T-helper 9 cell (primary cell): ENCODE measurements at places on chromosomes 7 and 10.
A peak's percentile ranks its signal among the peaks of the same experiment; 100 is the strongest.

GRCh38 chr7:157807510-157807909 is 470.7 kb downstream of the DNAJB6 start:
- no peak for DNase-seq

- no peak for DNase-seq
Measured at GRCh38 chr10:87659571-87660483, at the start of gene PAPSS2. Gene PAPSS2, plus strand, starts transcription at chr10:87659878. Its CDS starts 104 bp downstream, at chr10:87659982.

DNA sequence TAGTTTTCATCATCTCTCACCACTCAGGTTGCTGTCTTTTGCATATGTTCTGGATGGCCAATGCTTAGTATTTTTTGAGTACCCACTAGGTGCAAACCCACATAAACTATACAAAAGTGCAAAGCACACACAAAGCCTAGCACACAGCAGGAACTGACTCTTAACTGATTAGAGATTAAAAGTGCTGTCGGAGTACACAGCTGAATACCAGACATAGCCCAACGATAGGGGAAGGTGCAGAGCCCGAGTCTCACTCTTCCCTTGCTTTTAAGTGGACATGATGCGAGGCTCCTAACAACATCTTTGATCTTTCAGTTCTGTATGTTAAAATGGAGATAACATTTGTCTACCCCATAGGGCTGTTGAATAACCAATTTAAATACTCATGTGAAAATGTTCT is 90.8 kb downstream of the DPY19L1 start:
- DNase-seq = no peak

DNA sequence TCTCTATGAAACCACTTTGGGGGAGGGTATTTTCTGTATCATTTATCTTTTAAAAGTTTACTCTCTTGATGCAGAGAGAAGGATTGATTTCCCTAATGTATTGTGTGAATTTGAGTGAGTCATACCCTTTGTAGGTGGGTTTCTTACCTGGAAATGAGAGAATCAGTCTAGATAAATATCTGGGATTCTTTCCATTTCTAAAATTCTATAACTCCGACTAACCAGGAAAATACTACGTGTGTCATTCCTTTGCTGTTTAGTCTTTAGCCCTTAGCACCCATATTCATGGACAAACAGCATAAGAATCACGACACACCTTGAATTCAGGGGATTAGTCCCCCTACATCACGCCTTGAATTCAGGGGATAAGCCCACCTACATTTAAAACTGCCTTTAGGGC is 139.1 kb downstream of the GATA3 start:
- DNase-seq = no peak

DNA sequence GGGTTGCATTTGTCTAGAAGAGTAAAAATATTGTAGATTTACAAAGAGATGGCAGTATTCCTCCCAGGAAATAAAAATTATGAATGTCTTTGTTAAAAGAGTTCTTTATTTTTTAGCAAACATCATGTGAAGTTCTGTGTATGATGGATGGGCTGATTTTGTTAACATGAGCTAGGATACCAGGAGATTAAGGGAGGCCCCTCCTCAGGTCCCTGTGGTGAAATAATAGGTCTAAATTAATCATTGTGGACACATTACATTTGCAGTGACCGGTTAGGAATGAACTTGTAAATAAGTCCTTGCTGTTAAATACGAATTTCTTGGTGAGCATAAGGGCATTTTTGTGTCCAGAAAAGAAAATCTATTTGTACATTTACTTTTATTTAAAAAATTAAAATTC is 339.4 kb upstream of the PHF14 start:
- DNase-seq = no peak

GRCh38 chr7:115352375-115352774 is 430.5 kb downstream of the MDFIC start:
- DNase-seq = no peak

- no peak for DNase-seq
Measured at GRCh38 chr7:16916738-16917137, 35.0 kb upstream of the AGR3 start.

DNA sequence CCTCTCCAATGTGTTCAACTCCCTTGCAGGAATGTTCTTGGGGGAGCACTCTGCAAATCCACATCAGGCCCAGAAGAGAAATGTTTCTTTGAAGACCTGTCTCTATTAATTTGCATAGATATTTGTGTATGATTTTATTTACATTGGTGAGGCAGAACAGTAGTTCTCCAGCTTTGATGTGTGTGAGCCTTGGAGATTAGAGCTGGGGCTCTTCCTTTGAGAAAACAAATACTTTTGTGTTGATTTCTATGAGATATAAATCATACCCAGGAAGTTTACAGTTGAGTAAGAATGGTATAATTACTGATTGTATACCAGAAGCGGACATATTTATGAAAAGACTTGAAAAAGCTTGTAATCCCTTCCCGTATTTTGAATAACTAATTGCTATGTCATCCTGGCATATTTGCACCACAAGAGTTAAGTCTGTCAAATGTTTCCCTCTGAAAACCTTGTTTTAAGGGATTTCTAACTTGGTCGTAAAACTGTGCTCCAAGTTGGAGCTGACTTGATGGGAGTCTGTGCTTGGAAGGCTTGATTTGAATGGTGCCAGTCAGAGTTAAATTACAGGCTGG is 468.5 kb downstream of the LRMDA start:
- no peak for DNase-seq

- DNase-seq = no peak
Measured at GRCh38 chr7:150401861-150402631, 22.9 kb downstream of the ZNF775 start.

DNA sequence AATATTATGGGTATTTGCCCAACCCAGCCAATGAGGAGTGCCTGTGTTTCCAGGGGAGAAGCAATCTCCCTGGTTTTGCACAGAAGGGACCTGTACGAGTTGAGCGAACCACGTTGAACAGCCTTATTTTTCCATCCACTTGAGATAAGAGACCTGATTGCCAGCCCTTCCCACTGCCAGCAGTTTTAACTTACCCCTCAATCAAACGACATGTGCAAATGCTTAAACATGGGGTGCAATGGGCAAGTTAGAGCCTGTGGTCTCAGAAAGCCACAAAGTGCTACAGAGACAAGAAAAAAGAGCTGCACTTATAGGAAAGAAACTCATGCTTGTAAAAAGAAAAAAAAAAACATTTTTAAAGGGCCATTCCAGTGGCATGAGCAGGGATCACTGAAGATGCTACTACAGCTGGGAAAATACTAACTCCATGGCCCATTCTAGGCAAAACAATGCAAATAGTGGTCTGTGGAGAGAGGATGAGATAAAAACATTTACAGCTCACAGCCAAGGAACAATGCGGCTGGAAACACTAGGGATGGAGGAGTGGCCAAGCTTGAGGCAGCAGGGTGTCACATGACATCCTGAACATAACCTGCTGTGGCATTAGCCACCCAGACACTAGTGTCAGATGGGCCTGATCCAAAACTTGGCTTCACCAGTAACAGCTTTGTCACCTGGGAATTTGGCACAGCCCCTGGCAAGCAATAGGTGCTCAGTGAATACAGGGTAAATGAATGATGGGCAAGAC is 162.8 kb downstream of the ELMO1 start:
- peak; percentile 7 for DNase-seq

DNA sequence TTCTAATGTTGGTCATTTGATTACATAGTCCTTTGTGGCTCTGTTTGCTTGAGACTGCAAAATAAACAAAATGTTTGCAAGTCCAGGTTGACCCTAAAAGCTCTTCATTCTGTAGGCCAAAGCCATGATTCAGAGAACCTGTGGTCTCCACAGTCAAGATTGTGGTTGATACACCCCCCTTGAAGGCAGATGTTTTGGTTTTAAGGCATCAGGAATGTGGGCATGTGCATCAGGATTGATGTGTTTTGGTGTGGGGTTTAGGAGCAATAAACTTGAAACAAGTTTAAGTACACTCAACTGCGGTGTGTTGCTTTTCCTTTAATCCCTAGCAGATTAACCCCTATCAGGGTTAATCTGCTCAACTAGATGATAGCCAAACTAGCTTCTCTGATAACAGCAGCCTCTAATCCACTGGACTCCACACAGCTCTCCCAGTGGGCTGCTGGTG is 379.1 kb upstream of the GALNT17 start:
- DNase-seq = no peak

GRCh38 chr10:24784061-24784460 is 60.4 kb upstream of the ARHGAP21 start:
- no peak for DNase-seq

DNA sequence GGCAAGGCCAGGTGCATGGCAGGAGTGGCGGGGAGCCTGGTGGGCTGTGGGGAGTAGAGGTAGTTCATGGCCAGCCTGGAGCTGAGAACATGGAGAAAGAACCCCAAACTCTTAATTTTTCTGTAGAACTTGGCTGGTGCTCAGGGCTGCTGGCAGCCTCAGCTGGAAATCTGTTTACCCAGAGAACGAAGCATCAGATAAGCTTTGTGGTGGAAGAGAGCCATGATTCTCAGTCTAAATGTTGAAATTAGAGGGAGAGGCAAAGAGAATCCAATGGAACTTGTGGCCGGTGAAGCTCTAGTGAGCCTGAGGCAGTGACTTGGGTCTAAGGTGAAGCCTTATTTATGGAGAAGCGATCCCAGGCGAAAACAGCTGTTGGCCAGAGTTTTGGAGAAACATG is 126.4 kb downstream of the CCDC3 start:
- no peak for DNase-seq

DNA sequence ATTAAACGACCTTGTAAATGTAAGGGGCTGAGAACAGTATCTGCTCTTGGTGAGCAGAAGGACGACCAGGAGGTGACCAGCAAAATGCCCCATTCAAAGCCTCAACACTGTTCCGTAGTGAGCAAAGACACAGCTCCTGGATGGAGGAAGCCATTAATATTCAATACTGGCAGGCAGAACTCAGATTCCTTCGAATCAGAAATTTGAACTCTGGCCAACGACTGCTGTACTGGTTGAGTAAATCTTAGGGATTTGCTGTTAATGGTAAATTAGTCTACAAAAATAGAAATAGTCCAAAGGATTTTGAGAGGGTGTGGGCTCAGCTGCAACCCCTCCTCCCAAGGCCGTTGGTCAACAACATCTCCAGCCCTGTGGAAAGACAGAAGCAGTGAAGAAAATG is 130.5 kb upstream of the PFKP start:
- DNase-seq = no peak

- DNase-seq = no peak
Measured at GRCh38 chr10:75648351-75648750, 216.9 kb downstream of the LRMDA start.

DNA sequence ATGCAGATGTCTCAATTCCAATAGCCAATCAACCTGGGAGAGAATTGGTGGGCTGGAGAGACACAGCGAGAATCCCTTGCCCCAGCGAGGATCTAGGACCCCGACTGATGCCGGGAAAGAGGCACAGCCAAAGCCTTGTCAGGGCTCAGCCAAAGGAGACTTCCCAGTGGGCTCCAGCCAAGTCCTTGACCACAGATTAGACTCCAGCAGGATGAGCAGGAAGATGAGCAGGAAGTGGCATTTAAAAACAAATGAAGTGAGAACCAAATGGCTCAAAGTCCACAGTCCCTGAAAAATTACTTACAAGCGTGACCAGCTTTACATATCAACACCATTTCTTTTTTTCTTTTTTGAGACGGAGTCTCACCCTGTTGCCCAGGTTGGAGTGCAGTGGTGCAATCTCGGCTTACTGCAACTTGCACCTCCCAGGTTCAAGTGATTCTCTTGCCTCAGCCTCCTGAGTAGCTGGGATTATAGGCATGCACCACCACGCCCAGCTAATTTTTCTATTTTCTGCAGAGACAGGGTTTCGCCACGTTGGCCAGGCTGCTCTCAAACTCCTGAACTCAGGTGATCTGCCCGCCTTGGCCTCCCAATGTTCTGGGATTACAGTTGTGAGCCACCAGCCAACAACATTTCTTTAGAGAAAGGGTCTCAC is 40.2 kb downstream of the CTBP2 start:
- no peak for DNase-seq

DNA sequence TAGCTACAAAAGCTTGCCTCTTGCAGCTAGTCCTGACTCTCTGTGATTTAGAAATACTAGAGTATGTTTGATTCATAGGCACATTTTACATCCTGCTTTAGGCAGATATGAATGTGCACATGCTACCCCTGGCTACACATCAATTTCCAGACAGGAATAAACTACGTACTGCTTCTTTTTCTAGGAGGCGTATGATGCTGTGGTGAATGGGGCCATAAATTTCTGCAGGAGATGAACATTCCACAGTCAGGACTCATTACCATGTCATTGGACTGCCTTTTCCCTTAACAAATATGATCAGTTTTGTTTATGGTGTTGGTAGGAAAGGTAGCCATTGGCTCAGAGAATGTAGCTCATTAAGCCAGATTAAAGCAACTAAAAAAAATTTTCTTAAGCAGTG is 50.1 kb upstream of the IFRD1 start:
- no peak for DNase-seq

DNA sequence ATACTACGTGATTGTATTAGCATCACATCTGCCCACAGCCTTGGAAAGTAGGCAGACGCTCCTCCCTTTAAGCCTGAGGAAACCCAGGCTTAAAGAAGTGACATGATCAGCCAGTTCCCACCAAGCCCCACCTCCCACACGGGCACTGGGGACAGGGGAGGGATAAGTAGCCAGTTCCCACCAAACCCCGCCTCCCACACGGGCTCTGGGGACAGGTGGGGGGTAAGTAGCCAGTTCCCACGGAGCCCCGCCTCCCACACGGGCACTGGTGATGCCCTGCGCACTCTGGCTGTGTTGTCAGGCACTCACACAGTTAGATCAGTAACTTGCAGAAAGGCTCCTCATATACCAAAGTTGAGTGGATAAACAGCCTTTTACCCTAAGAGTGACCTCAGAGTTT is 606.8 kb downstream of the PTPRN2 start:
- no peak for DNase-seq

GRCh38 chr10:90319188-90319914 is 538.5 kb downstream of the HTR7 start:
- DNase-seq = no peak

DNA sequence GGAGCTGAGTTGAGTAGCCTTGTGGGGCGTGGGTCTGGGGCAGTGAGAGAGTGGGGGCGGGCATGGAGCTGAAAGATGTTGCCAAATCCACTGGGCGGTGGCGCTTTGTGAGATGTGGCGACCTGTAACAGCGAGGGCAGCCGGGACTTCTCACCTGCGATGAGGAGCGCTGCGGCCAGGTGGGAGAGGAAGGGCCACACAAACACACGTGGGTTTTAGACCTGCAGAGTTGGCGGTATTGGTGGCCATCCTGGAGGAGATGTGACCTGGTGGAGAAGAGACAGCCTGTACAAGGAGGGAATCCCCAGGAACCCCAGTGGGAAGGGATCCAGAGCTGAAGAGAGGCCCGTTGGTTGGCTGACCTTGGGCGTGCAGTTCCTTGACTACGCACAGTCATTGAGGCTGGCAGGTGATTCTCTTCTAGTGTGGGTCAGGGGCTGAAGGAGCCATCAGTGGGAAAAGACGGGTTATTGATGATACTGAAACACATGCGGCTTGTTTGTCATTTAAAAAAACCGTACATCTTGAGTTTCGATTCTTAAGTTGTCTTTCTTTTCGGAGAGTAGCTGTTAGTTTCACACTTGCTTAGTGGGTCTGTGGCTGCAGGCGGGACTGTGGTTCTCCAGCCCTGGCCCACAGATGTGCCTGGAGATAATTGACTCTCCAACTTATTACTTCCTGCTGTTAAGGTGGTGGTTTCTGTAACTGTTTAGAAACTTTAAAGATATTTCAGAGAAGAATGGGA is 2.4 kb downstream of the CHST12 start:
- DNase-seq = peak; percentile 44
